ENCODE measurements at places on chromosomes 2 and 18. TPM values are rescaled to one million over a fixed set of nuclear protein-coding genes. Genes with fewer than 3 reads are reported as not detected.
A peak's percentile ranks its signal among the peaks of the same experiment; 100 is the strongest.

The CCDC141 gene
- 4.5 TPM for total RNA-seq

The CHN1 gene
- total RNA-seq = 11.4 TPM

DNA sequence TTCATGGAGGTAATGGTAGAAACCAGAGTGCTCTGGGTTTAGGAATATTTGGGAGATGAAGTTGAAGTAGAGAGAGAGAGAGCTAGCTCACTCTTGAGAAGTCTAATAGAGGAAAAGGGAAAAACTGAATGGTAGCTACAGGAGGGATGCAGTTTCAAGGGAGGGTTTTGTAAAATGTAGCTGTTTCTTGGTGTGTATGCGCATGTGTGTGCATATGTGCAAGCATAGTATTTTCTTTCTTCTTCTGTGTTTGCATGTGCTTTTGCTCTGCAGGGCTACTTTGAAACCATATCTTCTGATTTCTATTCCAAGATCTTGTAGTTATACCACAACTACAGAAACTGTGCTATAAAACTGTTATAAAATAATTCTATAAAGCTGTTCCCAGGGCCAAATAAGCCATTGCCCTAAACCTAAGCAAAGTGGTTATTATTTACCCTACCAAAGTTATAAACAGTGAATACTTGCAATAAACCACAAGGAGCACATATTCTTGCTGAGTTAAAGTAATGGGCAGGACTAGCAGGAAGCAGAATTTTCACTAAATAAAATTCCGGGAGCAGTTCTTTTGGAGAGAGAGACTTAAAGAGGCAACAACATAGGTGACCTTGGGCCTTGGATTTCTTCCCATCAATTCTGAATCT, 145.3 kb upstream of the ZNF521 start:
- no peak for DNase-seq

DNA sequence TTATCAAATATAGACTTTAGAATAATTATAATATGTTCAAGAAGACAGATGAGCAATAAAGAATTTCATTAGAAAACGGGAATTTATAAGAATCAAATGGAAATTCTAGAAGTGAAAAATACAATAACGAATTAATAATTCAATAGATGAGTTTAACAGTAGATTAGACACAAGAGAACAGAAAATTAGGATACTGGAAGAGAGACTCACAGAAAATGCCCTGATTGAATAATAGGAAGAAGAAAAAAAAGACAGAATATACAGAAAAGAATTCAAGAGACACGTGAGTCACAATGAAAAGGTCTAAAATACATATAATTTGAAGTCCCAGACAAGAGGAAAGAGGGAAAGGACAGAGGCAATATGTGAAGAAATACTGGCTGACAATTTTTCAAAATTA, 354.7 kb downstream of the CLIP4 start:
- DNase-seq = no peak

- no peak for DNase-seq
These were observed 60.7 kb downstream of the ANKRD62 start for GRCh38 chr18:12154361-12154760.

DNA sequence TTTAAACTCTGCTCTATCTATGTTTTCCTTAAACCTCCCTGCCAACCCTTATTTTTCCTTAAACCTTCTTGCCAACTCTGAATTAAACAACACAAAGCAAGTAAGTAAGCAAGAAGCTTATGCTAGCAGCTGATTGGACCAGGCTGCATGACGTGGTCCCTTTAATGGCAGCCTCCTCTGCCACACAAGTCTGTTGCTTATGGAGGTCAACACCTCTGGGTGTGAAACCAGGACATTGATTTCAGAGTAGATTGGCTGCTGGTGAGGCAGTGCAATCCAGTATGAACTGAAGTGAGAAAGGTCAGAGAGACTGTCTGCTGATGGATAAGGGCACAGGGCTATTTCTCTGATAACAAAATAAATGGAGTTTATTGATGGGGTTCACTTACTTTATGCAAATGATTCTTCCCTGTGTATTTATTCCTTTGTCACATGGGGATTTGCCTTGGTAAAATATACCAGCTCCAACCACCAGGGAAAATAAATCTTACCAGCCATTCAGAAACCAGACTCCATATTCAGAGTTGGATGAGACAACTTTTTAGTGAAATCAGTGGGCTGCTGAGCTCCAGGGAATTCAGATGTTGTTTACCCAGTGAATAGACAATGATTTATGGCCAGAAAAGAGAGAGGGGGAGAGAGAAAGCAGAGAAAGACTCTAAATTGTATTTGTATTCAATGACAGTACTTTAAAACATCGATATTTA, 112.2 kb upstream of the NCKAP5 start:
- DNase-seq = no peak

DNA sequence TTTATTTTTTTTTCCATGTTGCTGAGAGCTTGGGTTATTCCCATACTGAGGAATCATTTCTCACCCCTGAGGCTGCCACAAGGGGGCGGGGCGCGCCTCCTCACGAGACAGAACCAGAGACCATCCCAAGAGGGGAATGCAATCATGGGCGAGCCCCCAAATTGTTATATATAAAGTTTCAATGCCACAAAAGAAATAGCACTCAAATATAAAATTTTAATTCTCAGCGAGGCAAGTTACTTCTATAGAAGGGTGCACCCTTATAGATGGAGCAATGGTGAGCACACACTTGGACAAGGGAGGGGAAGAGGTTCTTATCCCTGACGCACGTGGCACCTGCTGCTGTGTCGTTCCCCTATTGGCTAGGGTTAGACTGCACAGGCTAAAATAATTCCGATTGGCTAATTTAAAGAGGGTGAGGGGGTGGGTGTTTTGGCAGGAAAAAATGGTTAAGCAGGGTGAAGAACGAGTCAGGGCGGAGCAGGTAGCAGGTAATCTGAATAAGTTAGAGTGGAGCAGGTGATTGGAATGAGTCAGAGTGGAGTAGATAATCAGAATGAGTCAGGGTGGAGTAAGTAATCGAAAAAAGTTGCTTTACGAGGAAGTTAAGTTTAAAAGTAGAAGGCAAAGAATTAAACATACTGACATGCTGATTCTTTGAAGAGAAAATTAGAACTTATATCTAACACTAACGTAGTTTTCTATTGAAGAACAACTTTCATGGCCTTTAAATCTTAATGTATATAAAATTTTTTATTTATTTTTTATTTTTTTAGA, 177.5 kb downstream of the MTCL1 start:
- DNase-seq = no peak

DNA sequence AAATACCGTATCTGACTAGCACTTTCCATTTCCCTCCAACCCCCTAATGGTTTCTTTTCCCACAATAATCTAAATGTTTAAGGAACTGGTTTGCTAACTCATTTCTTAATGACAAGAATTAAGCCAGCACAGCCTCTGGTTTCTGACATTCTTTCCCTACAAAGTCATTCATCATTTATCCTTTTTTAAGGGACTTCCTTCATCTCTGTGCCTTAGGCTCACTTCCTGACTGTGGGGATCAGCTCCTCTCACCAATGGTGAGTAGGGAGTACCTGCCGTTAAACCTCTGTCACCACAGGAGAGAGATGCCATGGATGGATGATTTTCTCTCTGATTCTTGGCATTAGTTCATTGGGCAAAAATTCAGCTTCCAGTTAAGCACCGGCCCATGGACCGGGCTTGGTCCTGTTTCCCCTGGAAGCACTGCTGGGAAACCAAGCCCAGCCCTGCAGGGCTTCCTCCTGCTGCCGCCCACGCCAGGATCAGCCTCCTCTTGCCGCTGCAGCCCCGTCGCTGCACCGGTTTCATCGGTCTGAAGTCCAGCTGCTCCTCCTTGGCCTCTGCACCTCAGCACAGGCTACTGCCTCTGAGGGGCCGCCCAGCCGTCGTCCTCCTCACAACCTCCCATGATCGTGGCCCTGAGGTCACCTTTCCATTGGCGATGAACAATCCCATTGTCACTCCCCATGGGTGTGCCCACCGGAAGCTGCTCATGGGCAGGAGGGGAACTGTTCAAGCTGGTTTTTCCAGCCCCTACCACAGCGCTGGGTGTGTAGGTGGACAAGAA, 64.0 kb upstream of the ZNF516 start:
- DNase-seq = no peak

DNA sequence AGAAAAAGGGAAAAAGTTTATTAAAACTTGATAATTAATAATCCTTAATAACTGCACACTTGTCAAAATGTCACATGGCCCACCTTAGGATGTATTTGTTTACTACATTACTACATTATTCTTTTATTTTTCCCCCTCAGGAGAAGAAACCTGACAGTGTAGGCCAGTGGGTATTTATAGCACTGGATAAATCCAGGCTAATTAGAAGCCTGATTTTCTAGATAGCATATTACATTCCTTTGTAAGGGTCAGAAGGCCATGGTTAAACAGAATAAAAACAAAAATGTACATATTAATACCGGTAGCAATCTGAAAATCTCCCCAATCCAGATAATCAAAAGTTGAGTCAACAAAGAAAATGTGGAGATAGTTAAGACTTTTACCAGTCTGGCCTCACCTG, 21.5 kb upstream of the KIDINS220 start:
- DNase-seq = no peak

DNA sequence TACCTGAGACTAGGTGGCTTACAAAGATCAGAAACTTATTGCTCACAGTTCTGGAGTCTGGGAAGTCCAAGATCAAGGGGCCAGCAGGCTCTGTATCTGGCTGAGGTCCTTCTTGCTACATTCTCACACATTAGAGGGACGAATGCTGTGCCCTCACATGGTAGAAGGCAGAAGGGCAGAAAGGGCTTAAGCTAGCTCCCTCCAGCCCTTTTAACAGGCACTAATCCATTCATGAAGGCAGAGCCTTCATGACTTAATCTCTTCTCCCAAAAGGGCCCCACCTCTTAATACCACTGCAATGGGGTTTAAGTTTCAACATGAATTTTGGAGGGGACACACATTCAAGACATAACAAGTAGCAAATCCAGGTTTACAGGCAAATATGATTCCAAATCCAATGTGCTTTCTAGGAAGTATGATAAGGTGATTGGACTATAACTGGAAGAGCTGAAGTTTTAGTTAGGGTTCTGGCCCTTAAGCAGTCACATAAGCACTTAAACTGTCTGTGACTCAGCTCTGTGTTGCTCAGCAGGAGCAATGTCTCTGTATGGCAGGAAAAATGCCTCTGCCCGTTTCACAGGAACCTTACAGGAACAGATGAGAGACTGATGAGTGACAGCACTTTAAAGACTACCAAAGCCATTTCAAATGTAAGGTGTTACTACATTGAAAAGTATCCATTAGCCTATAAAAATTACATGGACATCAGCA, 119.6 kb upstream of the PTPRM start:
- no peak for DNase-seq

GRCh38 chr2:233593201-233593600, 24.2 kb upstream of the UGT1A8 start:
- DNase-seq = no peak

DNA sequence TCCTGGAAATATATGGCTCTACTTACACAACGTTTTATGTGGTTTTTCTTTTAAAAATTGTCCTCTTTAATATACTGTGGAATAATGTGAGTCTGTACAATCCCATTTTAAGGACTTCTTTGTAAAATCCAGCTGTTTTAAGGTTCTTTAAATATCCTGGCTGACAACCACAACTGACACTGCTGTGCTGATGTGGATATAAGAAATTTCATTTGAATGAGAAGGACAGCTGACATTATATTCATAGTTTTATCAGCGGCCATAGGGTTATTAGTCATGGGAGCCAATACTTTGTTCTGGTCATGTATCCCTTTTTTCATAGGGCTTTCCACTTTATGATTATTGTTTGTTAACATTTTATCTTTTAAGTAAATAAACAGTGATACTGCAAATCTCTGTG, 169.5 kb downstream of the CAMKMT start:
- no peak for DNase-seq

DNA sequence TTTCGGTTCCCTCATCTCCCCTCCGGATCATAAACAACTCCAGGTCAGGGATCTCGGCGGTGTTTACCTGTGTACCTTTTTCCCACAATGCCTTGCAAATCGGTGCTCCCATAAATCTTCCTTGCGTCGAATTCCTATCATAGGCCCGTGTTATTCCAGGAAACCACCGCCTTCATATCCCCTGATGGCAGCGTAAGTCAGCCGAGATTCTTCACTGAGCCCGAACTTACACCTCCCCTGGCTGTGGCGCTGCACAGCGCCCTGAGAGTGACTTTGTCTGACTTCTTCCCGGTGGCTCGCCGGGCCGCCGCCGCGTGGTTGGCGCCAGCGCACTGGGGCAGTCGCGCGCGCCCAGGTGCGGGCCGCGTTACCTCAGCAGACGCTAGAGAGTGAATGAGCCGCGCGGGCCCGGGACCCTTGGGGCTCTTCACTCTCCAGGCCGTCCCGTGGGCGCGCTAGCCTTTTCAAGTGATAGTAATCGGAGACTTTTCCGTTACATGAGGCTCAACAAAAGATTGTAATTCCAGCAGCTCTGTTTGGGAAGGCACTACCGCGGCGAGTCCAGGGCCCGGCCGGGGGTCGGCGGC, 101.6 kb downstream of the SPTBN1 start:
- DNase-seq = peak; percentile 73

- DNase-seq = peak; percentile 92
These were observed 92.8 kb upstream of the OTOS start for GRCh38 chr2:240232961-240233884.

DNA sequence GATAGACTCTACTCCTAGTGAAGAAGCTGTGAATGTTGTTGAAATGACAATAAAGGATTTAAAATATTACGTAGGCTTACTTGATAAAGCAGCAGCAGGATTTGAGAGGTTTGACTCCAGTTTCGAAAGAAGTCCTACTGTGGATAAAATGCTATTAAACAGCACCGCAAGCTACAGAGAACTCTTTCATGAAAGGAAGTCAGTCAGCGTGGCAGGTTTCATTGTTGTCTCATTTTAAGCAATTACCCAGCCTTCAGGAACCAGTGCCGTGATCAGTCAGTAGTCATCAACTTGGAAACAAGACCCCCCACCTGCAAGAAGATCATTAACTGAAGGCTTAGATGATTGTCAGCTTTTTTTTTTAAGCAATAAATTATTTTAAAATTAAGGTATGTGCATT, 14.0 kb downstream of the USP14 start:
- no peak for DNase-seq

DNA sequence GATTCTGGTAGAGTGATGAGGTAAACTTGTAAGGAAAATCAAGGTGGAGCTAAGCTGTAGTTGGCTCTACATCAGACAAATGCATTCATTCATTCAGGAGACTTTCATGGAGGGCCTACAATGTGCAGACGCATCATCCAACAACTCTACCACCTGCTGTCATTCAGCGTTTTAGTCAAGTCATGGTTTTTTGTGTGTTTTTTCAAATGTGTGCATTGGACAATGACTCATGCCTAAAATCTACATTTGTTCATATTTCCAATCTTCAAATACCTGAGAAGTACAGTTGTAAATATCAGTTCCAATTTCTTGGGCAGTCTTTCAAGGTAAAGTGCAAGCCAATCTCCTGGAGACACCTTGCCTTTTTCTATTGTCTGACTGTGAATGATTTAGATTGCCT, 108.0 kb upstream of the LGALSL start:
- no peak for DNase-seq

DNA sequence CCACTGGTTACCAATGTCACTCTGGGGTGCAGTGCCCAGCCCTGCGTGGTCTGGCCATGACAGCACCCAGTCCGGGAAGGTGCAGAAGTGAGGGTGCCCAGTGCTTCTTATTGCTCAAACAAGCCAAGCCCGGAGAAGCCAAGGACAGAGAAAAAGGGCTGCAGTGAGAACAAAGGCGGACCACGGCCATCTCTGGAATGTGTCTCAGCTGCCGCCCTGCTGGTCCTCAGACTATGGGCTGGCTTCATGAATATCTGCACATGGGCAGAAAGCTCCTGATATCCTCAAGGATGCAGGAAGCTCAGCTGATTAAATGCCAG, 28.7 kb downstream of the COPS9 start:
- DNase-seq = no peak

- peak; percentile 90 for DNase-seq
These were observed 264.7 kb downstream of the CYP26B1 start for GRCh38 chr2:71882949-71883472.
